ENCODE measurements at places on chromosomes 1 and 21. TPM values are rescaled to one million over a fixed set of nuclear protein-coding genes. Genes with fewer than 3 reads are reported as not detected.

The LPAR3 gene
- not detected for total RNA-seq

DNA sequence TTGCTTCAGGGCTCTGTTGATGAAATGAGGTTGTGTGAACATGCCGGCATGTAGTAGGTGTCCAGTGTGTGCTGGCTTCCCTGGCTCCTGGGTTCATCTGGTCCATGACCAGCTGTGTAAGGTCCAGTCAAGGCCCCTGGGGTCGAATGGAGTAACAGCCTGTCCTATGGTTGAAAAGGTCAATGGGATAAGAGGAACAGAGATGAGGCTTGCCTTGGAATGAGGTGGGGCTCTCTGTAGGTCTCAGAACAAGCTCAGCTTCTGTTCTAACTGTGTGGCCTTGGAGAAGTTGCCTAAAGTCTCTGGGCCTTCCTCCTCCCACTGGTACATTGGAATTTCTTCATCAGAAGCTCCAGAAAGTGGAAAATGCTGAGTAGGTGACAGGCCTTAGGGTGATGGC is 26.6 kb downstream of the RPS6KA1 start:
- no peaks in the 10 kb centered on the region for H3K4me1 ChIP-seq
- H3K36me3 ChIP-seq: peaks cover 60% of the 10 kb centered on the region
- H3K27me3 ChIP-seq: no peaks in the 10 kb centered on the region
- H3K27ac ChIP-seq: no peak overlapping the region
- DNase-seq: no peak

The C1orf87 gene
- not detected for total RNA-seq

- no peak for DNase-seq
- H3K27ac ChIP-seq: no peak overlapping the region
- no peaks in the 10 kb centered on the region for H3K36me3 ChIP-seq
- no peak overlapping the region for H3K4me3 ChIP-seq
- no peaks in the 10 kb centered on the region for H3K4me1 ChIP-seq
- H3K27me3 ChIP-seq: no peaks in the 10 kb centered on the region
These were observed 144.9 kb upstream of the SOD1 start for GRCh38 chr21:31514598-31514997.

DNA sequence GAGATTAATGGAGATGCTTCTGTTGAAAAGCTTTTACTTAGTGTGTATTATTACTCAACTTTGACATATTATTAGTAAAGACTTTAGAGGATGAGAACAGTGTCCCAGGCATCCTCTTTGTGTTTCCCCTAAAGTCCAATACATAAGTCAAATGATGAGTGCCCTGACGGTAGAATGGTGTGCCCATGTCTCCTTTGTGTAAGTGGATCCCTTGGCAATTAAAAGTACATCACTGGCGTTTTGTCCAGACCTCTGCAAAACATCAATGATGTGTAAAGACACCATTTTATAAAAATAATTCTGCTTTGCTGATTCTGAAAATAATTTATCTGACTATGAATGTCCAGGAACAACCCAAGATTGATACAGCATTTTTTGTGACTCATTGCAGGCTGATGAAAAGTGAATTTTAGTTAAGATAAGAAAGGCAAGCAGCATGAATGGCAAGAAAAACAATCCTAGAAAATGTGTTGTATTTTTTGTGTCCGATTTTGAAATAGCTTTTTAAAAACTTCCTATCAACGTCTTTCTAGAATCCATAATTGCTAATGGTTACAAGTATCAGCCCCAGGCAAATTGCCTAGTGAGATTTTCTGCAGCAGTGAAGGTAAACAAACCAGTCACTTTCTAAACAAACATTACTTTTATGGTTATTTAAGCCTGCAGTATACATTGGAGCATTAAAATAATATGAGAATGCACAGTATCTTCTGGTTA is 251.5 kb downstream of the PTPRC start:
- no peaks in the 10 kb centered on the region for H3K36me3 ChIP-seq
- DNase-seq: no peak
- no peaks in the 10 kb centered on the region for H3K4me1 ChIP-seq
- H3K27me3 ChIP-seq: no peaks in the 10 kb centered on the region

GRCh38 chr1:181501612-181502011 is 18.3 kb downstream of the CACNA1E start:
- H3K27me3 ChIP-seq: no peaks in the 10 kb centered on the region
- H3K4me1 ChIP-seq: no peaks in the 10 kb centered on the region
- no peak overlapping the region for H3K4me3 ChIP-seq
- no peaks in the 10 kb centered on the region for H3K36me3 ChIP-seq
- no peak overlapping the region for H3K27ac ChIP-seq
- no peak for DNase-seq

DNA sequence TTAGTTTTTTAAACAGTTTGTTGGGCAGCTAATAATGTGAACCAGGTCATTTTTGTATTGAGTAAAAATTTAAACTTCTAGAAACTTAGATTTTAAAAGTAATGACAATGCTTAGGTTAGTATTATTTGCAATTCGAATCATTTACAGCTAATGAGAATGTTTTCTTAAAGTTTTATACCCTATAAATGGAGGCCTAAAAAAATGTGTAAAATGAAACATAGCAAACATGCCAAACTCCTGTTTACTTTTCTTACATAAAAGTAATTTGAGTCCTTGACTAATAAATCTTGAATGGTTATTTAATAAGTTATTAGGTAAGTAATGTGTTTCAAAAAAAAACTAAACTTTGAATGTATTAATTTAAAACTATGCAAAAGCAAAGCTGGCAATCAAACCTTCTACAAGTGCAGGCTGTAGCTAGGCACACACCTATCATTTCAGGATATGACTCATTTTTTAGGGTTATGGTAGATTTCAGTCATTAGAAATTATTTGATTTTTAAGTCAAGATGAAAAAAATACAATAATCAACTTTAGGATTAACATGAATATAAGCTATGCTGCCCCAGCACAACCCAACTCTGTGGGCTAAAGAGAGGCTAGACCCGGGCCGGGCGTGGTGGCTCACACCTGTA is 41.5 kb downstream of the CLSTN1 start:
- no peak overlapping the region for H3K27ac ChIP-seq
- no peaks in the 10 kb centered on the region for H3K27me3 ChIP-seq
- no peak overlapping the region for H3K4me3 ChIP-seq
- no peaks in the 10 kb centered on the region for H3K36me3 ChIP-seq

GRCh38 chr1:116949213-116949985 is 39.7 kb downstream of the PTGFRN start:
- H3K4me1 ChIP-seq: peaks cover 24% of the 10 kb centered on the region
- no peak overlapping the region for H3K4me3 ChIP-seq
- H3K27me3 ChIP-seq: no peaks in the 10 kb centered on the region
- H3K27ac ChIP-seq: no peak overlapping the region
- H3K36me3 ChIP-seq: no peaks in the 10 kb centered on the region
- peak; percentile 37 for DNase-seq

The SLAMF1 gene
- total RNA-seq: 2.5 TPM

The PTPN7 gene
- 1.3 TPM for total RNA-seq

GRCh38 chr21:43191521-43191920 is 22.7 kb downstream of the CRYAA start:
- H3K27ac ChIP-seq: no peak overlapping the region
- H3K27me3 ChIP-seq: no peaks in the 10 kb centered on the region
- H3K36me3 ChIP-seq: no peaks in the 10 kb centered on the region
- DNase-seq: no peak

The HMGCL gene
- 49.7 TPM for total RNA-seq

The IBA57 gene
- total RNA-seq: 15.0 TPM

GRCh38 chr1:234943836-234944402 is 184.7 kb downstream of the TOMM20 start:
- H3K4me1 ChIP-seq: no peaks in the 10 kb centered on the region
- H3K27me3 ChIP-seq: no peaks in the 10 kb centered on the region
- H3K36me3 ChIP-seq: no peaks in the 10 kb centered on the region
- peak overlapping the region; percentile 58 for H3K27ac ChIP-seq
- no peak overlapping the region for H3K4me3 ChIP-seq

The RCSD1 gene
- total RNA-seq: 8.7 TPM

DNA sequence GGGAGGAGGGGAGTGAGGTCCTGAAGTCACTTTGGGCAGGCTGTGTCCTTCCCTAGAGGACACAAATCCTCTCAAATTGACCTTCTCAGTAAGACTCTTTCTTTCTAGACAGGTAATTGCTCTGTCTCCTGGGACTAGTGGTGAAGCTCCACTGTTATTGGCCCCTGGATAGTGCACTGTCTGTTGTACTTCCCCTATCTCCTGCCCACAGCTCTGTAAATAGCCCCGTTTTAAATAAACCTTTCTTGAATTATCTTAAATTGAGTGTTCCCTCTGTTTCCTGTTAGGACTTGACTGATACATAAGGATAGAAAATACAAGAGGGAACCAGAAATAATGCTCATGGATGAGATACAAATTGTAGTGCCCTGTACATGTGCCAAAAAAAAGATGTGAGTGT is 229.5 kb upstream of the USP24 start:
- no peaks in the 10 kb centered on the region for H3K27me3 ChIP-seq
- no peak overlapping the region for H3K4me3 ChIP-seq
- DNase-seq: no peak
- no peaks in the 10 kb centered on the region for H3K4me1 ChIP-seq
- H3K36me3 ChIP-seq: no peaks in the 10 kb centered on the region
- peak overlapping the region; percentile 51 for H3K27ac ChIP-seq

GRCh38 chr1:76130992-76131391 is 56.4 kb downstream of the ST6GALNAC3 start:
- no peak overlapping the region for H3K4me3 ChIP-seq
- H3K4me1 ChIP-seq: peaks cover 14% of the 10 kb centered on the region
- no peaks in the 10 kb centered on the region for H3K36me3 ChIP-seq
- no peak for DNase-seq

The RNF187 gene
- 114 TPM for total RNA-seq

- no peaks in the 10 kb centered on the region for H3K36me3 ChIP-seq
- no peak overlapping the region for H3K4me3 ChIP-seq
- H3K27ac ChIP-seq: no peak overlapping the region
- H3K4me1 ChIP-seq: peaks cover 6% of the 10 kb centered on the region
- H3K27me3 ChIP-seq: no peaks in the 10 kb centered on the region
- DNase-seq: no peak
These were observed 36.7 kb downstream of the EGLN1 start for GRCh38 chr1:231385416-231385748.

GRCh38 chr1:24921938-24922662 is 8.0 kb downstream of the RUNX3 start:
- H3K27ac ChIP-seq: no peak overlapping the region
- H3K36me3 ChIP-seq: no peaks in the 10 kb centered on the region
- H3K4me3 ChIP-seq: no peak overlapping the region
- no peak for DNase-seq
- peaks cover 11% of the 10 kb centered on the region for H3K27me3 ChIP-seq

DNA sequence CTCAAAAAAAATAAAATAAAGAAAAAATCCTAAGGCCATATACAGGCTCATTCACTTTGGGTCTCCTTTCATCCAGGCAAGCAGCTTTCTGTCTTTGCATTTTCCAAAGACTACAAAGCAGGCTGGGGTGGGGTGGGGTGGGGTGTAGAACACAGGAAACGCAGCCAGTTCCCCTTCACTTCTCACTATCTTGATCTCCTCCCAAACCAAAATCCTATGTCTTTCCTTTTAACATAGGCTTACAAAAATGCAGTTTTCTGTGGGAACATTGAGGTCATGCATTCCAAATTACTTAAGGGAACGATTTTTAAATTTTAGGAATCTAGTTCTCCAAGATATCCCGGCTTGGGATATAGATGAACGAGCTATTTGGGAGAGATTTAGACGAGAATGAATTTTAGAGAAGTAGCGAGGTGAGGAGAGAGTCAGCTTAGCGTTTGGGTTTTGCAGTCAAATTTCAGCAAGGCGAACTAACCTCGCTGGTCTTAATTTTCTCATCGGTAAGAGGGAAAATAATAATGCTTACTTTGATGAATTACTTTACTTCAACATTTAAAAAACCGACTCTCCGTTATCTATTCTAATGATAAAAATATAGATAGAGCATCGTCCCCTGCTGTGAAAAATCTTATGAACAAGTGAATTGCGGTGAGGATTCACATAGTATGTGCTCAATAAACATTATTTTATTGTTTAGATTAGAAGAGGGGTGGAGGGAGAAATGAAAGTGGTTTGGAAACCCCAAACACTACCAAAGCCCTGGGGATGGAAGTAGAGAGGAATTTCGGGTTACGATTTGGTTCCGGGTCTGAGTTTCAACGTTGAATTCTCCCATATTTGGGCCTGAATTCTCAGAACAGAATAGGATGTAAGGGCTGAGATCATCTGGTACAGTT is 735 bp upstream of the STX12 start:
- H3K27me3 ChIP-seq: no peaks in the 10 kb centered on the region
- H3K36me3 ChIP-seq: no peaks in the 10 kb centered on the region
- H3K27ac ChIP-seq: peak overlapping the region; percentile 98
- H3K4me1 ChIP-seq: peaks cover 40% of the 10 kb centered on the region

- no peak overlapping the region for H3K4me3 ChIP-seq
- DNase-seq: peak; percentile 57
- H3K4me1 ChIP-seq: no peaks in the 10 kb centered on the region
- no peaks in the 10 kb centered on the region for H3K27me3 ChIP-seq
- H3K27ac ChIP-seq: no peak overlapping the region
- H3K36me3 ChIP-seq: no peaks in the 10 kb centered on the region
These were observed 2.6 kb downstream of the SLAMF8 start for GRCh38 chr1:159829273-159829634.

The HUNK gene
- total RNA-seq: 0.27 TPM

- H3K36me3 ChIP-seq: no peaks in the 10 kb centered on the region
- H3K4me1 ChIP-seq: peaks cover 9% of the 10 kb centered on the region
- no peak for DNase-seq
- no peak overlapping the region for H3K27ac ChIP-seq
- H3K4me3 ChIP-seq: no peak overlapping the region
- H3K27me3 ChIP-seq: no peaks in the 10 kb centered on the region
These were observed 15.7 kb upstream of the CPT2 start for GRCh38 chr1:53180951-53181350.
